Vein endothelial cell (primary cell): ENCODE measurements at places on chromosomes 1 and 21. TPM values are rescaled to one million over a fixed set of nuclear protein-coding genes. Genes with fewer than 3 reads are reported as not detected.

Gene CCDC185
- not detected in 2 replicates for total RNA-seq

Gene RIT1
- 35.6 and 48.0 TPM in 2 replicates for total RNA-seq

Gene OR2T33
- total RNA-seq = not detected in 2 replicates

Gene CADM3
- total RNA-seq = 1.3 and 1.7 TPM in 2 replicates

Gene USH2A
- not detected in 2 replicates for total RNA-seq

Gene OPTC
- not detected in 2 replicates for total RNA-seq

Gene IFI44L
- total RNA-seq = 1.3 and 1.5 TPM in 2 replicates

Gene TRABD2B
- total RNA-seq = under 0.01 TPM in 1 of 2 replicates, not detected in the other

Gene ERRFI1
- total RNA-seq = 20.6 and 28.1 TPM in 2 replicates

Gene RIPK4
- total RNA-seq = under 0.01 and 0.33 TPM in 2 replicates

Gene FLG2
- total RNA-seq = not detected in 2 replicates

Gene FAM163A
- total RNA-seq = 0.10 TPM in 1 of 2 replicates, not detected in the other

Gene RNU1-3
- under 0.01 TPM in 2 replicates for total RNA-seq

Gene C1orf115
- 28.2 and 30.4 TPM in 2 replicates for total RNA-seq

Gene ADGRB2
- 0.19 and 0.65 TPM in 2 replicates for total RNA-seq

Gene CA6
- total RNA-seq = not detected in 2 replicates

Gene CFH
- total RNA-seq = 43.9 and 98.6 TPM in 2 replicates

Gene PDC
- total RNA-seq = not detected in 2 replicates

Gene SPATA45
- not detected in 2 replicates for total RNA-seq

Gene SAMSN1
- 2.0 and 4.9 TPM in 2 replicates for total RNA-seq

Gene PTGER3
- total RNA-seq = not detected in 2 replicates

Gene TMEM200B
- 0.33 and 0.67 TPM in 2 replicates for total RNA-seq
